ENCODE measurements at places on chromosomes 1 and 21.

DNA sequence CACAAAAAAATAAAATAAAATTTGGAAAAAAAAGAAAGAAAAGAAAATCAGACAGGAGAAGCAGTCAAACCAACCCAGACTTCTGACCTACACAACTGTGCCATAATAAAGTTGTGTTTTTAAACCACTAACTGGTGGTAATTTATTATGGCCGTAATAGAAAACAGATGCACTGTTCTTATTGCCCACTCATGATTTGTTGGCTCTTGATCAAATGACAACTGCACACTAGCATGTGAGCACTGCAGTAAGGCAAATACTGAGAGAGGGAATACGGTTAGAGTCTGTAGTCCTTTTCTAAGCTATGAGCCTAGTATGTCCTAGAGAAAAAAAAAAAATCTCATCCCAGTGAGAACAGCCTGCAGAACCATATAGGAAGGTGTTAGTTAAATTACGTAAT is 61.2 kb upstream of the TNR start:
- no peak for DNase-seq

DNA sequence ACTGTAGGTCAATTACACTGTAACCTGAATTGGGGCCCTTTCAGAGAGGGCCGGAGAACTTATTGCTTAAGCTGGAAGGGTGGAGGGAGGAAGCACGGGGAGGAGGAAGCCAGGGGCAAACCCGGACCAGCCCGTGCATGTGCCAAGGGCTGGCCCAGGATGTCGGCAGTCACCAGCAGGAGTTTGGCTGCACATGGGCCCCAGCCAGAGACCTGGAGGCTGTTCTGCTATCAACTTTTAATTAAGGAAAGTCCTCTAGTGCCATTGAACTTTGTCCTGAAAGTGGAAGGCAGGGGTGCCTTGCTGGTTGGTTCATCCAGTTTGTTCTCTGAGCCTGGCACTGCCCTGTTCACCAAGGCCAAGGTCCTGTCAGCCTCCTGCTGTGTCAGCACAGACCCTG is 200.8 kb upstream of the VAMP3 start:
- DNase-seq = no peak

DNA sequence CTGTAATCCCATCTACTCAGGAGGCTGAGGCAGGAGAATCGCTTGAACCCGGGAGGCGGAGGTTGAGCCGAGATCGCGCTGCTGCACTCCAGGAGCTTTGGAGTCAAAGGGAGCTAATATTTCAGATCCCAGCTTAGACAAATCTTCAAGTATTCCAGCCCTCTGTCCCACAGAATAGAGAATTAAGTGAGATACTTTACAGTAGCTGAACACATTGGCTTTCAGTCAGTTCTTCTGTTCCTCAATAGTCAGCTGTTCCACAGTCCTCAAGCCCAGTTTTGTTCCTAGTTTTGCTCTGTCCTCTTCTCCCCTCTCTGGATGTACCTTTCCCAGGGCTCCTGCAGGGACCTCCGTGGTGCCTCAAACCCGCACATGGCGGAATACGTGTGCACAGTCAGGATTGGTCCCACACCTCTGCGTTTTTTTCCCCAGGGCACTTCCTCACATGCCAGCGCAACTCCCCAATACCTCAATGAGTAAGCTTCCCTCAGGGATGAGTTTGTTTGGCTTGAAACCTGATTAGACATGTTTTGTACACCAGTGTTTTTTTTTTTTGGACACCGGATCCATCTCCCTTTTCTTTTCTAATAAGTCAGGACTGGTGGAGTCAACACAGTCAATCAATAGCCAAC is 1.2 kb downstream of the MFN2 start:
- DNase-seq = no peak

DNA sequence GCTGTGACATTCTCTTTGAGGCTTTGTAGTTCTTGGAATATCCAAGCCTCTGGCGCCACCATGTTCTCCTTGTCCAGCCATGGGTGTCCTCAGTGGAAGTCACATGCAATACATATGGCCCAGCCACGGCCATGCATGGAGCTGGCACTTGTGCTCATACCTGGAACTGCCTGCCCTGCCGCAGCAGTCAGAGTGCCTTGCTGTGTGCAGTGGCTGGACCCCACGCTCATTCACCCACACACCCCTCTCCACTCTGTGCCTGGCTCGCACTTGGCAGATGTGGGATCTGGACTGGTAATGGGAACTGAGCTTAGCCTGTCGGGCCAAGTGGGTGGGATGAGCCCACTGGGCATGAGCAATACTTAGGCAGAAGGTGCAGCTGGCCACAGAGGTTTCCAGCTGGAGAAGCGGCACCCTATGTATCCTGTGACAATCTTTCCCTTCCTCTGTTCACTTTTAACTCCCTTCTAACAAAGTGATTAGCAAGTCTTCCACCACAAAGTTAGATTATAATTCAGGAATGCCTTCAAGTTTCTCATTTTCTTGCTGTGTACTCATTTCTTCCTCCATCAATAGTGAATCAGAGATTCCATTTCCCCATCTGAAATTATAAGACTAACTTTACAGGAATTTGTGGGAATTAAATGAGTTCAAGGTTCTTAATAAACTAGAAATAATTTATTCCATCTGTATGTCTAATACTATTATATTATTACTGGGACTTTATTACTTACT is 351.6 kb upstream of the NCAM2 start:
- DNase-seq = no peak

- no peak for DNase-seq
These were observed 23.7 kb upstream of the PLCH2 start for GRCh38 chr1:2452201-2452931.

DNA sequence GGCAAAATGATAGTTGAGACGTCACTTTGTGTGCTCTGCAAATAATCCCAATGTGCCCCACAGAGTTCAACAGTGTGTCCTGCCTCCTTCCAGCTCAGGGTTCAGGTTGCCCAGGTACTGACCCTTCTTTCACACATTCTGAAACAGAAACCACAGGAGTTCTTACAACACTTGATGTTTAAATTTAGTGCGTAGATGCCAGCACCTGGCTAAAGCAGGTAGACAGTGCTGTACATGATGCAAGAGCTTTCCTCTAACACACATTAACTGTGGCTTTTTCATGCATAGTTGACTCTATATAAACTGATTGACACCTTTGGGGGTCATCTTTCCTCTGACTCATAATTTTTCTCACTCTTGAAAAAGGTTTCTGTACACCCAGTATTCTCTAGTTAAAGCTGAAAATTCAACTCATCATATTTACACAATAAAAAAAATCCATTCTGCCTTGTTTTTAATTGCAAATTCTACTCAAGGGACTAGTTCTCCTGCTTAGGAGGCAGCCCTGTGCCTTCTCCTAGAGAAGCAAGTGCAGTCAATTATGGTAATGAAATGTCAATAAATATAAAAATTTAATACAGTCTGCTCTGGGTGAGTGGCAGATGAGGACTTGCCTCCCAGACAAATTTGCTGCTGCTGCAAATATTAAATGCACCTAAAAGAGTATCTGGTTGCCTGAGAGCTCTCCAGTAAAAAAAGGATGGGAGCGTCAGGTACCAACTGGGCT is 91.4 kb downstream of the NR5A2 start:
- DNase-seq = no peak

All from hematopoietic multipotent progenitor cell treated with erythropoietin and hydrocortisone succinate and interleukin-3 and kit ligand, for 4 days (in vitro differentiated cells).